Stimulated activated CD4-positive, alpha-beta T cell treated with anti-CD3 and anti-CD28 coated beads, Interleukin-2, amount 100 ng/mL, for 4 hours (primary cell): ENCODE measurements at places on chromosomes 12 and 14.

DNA sequence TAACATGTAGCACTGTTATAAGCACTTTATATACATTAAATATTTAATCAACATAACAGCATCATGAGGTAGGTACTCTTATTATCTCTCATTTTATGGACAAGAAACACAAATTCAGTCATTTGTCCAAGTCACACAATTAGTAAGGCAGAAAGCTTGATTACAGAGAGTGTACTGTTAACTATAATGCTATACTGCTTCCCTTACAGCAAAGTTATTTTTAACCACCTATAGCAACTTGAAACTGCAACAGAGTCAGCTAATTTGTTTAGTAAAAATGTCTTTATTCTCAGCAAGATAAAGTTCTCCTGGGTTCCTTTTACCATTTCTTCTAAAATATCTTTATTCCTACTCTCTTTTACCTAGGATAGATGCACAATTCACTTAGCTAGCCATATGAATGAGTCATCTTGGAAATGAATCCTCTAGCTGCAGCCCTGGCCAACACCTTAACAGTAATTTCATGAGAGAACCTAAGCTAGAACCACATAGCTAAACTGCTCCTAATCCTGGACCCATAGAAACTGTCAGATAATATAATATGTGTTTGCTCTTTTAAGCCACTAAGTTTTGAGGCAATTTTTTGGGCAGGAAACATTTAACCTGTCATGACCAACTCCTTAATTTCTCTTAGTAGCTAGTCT, 90.2 kb upstream of the HECTD1 start:
- no peak for DNase-seq

DNA sequence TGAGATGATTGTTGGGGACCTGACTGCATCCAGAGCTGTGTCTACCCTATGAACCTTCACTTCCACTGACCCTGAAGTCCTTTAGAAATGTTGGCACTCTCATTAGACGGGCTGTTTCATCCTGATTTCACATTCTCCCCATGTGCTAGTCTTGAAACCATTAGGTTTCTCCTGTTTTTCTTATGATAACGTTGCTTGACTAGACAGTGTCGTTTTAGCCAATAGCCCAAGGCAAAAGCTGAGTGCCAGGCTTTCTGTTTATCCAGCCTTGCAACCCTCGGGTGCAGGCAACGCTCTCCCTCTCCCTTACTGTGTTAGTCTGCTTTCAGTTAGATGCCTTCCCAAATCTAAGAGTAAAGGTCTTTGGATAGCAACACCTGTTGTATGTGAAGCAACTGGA, 30.1 kb downstream of the DACT1 start:
- DNase-seq: no peak

- DNase-seq: no peak
Measured at GRCh38 chr12:62679608-62680007, 213.0 kb downstream of the MON2 start.

- no peak for DNase-seq
Measured at GRCh38 chr12:103392722-103393121, 103.0 kb downstream of the C12orf42 start.

GRCh38 chr12:53252349-53252916, 15.7 kb upstream of the ESPL1 start:
- DNase-seq: no peak

DNA sequence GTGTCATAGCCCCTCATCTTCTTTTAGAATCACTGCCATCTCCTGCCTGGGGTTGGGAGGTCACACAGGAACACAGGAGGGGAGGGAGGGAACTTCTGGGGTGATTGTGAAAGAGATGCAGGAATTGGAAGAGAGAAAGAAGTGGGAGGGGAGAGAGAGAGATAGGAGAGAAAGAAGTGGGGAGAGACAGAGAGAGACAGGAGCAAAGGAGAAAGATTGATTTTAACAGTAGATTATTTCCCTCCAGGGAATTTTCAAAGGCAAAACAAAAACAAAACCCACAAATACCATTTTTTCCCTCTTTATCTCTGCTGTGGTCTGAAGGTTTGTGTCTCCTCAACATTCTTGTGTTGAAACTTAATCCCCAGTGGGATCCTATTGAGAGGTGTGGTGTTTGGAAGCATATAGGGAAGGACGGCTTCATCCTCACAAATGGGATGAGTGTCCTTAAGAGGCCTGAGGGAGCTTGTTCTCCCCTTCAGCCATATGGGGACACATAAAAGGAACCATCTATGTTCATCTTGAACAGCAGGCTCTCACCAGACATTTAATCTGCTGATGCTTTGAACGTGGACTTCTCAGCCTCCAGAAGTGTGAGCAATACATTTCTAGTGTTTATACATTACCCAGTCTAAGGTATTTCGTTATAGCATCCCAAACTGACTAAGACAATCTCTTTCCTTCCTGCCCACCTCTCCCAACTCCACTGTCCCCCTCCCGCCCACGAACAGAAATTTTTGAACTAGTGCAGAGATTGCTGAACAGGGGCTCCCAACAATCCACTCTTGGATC, 134.9 kb upstream of the MAX start:
- no peak for DNase-seq

DNA sequence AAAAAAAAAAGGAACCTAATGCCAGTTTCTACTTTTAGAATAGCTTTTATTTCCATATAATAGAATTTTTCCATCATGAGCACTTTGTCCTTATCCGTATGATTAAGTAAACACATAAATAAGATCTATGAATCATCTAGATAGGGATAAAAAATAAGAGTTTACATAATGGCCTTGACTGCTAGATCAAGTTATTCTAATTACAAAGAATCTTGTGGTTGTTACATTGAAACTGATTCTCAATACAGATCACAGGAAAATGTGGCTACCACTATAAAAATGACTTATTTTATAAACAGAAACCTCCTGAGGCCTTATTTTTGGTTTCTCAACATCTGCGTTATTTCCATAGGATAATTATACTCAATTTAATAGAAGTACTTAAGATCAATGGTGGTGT, 34.4 kb upstream of the NDUFA12 start:
- DNase-seq: no peak

GRCh38 chr12:27521066-27521465, 2.9 kb upstream of the PPFIBP1 start:
- DNase-seq: no peak

- no peak for DNase-seq
Measured at GRCh38 chr14:54000341-54000811, 43.8 kb upstream of the BMP4 start.

DNA sequence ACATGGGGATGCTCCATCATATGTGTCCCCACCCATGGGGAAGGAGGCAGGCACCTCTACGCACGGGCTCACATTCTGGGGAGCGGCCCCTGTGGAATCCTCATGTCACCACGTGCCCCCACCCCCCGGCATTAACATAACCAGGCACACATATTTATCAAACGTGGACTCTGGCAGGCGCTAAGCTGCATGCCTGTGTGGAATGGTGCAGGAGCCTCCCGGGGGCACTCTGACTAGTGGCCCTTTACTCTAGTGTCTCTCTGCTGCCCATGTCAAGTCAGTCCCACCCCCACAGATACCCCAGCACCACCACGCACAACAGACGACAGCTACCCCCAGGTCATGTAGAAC, 66.1 kb downstream of the CCDC88C start:
- no peak for DNase-seq

DNA sequence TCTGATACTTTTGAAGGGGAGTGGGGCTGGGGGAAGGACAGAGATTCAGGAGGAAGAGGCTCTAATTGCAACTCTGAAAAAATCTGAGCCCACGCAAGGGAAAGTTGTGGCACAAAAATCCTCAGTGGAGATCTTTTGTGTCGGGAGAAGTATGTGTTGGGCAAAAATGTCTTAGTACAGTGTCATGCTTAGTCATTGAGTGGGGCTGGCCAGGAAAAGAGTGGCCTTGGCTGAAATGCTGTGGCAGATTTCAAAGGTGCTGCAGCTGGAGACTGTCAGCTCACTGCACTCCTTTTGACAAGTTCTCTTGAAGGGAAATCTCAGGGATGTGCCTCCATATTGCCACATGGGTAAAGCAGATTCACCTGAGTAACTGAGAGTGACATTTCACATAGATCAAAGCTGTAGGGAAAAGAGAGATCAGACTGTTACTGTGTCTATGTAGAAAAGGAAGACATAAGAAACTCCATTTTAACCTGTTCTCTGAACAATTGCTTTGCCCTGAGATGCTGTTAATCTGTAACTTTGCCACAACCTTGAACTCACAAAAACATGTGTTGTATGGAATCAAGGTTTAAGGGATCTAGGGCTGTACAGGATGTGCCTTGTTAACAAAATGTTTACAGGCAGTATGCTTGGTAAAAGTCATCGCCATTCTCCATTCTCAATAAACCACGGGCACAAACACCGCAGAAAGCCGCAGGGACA, 36.0 kb upstream of the GLIPR1 start:
- no peak for DNase-seq

- no peak for DNase-seq
Measured at GRCh38 chr14:101025131-101025530, 121.6 kb upstream of the RTL1 start.

GRCh38 chr12:94802796-94803195, 152.4 kb upstream of the TMCC3 start:
- DNase-seq: no peak

GRCh38 chr12:85036234-85036707, at the start of the genes LRRIQ1 and TSPAN19:
LRRIQ1 (plus strand) TSS chr12:85036351; CDS start chr12:85038177, 1,826 bp downstream.
TSPAN19 (minus strand) TSS chr12:85036277; CDS start chr12:85029946, 6,331 bp downstream.
- DNase-seq: no peak

- DNase-seq: no peak
Measured at GRCh38 chr14:73240816-73241480, 3.6 kb downstream of the PAPLN start.

GRCh38 chr12:121799156-121799841, 4.5 kb upstream of the SETD1B start:
- no peak for DNase-seq

- DNase-seq: no peak
Measured at GRCh38 chr14:52522581-52523345, 29.5 kb downstream of the TXNDC16 start.

DNA sequence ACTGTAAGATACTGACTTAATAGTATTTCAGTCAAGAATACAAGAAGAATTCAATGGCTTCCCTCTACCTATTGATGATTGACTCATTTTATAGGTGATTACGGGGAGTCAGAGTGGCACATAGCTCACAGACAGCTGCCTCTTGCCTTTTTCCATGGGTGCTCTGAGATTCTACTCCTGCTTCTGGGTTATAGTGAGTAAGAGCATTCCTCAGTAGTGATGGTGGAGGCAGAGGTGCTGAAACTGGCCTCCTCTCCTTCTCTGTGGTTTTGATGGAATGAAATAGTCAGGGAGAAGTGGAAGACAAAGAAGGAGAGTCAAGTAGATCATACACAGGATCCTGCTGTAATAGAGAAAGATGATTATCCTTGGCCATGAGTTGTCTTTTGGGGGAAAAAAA, 438.2 kb upstream of the FAR2 start:
- no peak for DNase-seq

DNA sequence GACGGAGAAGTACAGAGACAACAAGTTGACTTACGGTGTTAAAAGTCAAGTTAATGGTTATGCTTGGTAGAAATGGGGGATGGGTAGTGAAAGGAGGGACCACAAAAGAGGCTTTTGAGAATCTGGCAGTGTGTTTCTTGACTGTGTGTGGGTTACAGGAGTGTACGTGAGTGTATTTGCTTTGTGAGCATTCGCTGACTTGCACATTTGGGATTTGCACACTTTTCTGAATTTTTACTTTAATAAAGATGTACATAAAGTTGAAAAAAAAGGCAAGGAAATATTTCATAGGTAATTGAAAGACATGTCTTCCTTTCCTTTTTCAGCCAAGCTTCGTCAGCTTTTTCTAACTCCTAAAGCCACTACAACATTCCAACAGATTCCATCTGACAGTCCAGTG, 28.6 kb upstream of the CCDC91 start:
- DNase-seq: no peak
